ENCODE measurements at places on chromosomes 4 and X.

GRCh38 chr4:83560523-83560922 lies 24.6 kb downstream of the GPAT3 start:
- no peak for DNase-seq

DNA sequence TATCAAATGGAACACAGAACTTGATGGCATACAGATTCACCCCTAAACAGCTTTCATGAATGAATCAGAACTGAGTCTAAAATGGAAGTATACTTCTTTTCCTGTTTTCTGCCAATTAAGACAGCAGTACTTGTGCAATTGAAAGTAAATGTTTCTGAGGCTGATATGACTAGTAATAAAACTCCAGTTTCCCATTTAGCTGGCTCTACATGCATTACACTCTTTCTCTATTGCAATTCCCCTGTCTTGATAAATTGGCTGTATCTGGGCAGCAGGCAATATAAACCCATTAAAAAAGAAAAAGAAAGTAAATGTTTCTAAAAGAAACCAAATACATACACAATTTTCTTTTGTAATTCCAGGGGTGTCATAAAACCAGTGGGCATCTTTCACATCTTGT lies 4.6 kb downstream of the NOA1 start:
- no peak for DNase-seq

- no peak for DNase-seq
Measured at GRCh38 chr4:184056877-184057276, 151.8 kb downstream of the STOX2 start.

- DNase-seq = no peak
Measured at GRCh38 chr4:2925496-2925895, 37.7 kb downstream of the NOP14 start.

- no peak for DNase-seq
Measured at GRCh38 chr4:163638909-163639308, 144.4 kb downstream of the TMA16 start.

DNA sequence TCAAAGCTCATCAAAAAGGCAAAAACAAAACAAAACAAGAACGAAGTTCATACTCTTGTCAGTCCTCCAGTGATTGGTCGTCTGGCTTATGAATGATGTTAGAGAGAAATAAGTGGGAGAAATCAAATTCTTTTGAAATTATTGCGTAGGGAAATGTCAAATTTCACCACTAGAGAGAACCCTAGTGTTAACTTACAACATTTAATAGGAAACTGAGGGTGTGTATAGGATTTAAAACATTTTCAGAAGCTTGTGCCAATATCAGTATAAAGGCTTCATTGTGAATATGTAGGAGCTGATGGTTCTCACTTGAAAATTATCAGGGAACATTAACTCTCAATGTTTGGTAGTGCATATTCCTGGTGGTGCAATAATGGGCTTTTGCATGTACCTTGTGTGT lies 17.4 kb downstream of the ADH6 start:
- DNase-seq = no peak

DNA sequence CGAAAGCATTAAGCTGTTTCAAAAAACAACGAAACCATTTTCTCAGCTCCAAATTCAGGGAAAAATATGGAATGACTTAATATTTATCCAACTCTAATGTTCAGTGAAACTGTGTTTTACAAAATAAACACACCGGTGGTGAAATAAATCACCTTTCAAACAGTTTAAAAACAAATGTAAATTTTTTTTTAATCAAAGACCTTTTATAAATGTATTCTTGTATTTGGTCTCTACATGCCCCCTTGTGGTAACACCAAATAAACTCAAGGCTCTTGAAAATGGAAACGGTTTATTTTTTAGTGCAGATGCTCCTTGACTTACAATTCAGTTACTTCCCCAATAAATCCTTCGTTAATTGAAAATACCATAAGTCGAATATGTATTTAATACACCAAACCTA lies 45.8 kb upstream of the ITM2A start:
- no peak for DNase-seq

GRCh38 chrX:148804579-148805355 lies 304.4 kb downstream of the AFF2 start:
- no peak for DNase-seq

- no peak for DNase-seq
Measured at GRCh38 chrX:48474127-48474526, 1.9 kb upstream of the FTSJ1 start.

DNA sequence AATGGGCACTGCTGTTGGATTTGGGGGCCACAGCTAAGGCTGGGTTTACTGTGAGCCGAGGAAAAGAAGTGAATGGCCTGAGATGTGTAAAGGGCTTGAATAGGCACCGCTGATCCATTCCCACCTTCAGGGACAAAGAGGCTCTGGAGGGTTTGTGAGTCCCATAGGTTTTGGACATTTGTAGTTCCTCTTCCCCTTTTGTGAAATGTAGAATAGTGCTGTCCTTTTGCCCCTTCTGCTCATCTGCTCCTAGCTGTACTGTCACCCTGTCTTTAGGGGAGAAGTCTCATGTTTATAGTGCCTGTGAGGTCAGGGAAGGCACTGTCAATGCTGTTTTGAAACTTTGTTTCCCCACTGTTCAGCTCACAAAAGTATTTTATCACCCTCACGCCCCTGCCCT lies 26.4 kb upstream of the CLCN4 start:
- DNase-seq = no peak

- DNase-seq = no peak
Measured at GRCh38 chrX:116607776-116608175, 145.0 kb upstream of the CT83 start.

GRCh38 chrX:69299951-69300714 lies 134.9 kb upstream of the PJA1 start:
- DNase-seq = no peak

- no peak for DNase-seq
Measured at GRCh38 chr4:100842856-100843255, 325.0 kb upstream of the EMCN start.

GRCh38 chr4:175745329-175745728 lies 66.7 kb downstream of the GPM6A start:
- no peak for DNase-seq

DNA sequence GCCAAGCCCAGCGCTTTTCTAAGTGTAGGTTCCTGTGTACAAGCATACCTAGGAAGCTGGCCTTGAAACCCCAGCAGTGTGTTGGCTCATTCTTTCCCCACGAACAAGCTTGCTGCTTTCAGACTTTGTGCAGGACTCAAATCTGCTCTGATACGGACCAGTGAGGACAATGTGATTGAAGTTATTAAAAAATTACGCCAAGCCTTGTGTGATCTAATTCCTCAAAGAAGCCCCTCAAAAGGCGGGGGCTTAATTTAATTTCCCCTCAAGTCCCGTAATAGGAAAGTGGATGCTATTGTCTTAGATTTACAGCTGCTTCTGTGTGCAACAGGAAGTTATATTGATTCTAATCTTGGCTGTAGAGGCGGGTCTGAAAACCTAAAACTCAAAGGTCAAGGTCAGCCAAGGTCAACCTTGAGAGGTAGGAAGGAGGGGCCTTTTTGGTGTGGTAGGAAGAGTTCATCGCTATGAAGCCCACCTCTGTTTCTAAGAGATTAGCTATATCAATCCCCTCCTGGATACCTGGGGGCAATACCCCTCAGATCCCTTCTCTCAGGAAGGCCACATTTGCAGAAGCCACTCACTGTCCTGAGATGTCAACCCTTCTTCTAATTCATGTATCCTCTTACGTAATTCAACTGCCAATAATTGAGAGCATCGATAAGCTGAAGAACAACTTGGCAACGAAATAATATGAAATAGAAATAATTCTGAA lies 45.1 kb downstream of the TBC1D9 start:
- no peak for DNase-seq

DNA sequence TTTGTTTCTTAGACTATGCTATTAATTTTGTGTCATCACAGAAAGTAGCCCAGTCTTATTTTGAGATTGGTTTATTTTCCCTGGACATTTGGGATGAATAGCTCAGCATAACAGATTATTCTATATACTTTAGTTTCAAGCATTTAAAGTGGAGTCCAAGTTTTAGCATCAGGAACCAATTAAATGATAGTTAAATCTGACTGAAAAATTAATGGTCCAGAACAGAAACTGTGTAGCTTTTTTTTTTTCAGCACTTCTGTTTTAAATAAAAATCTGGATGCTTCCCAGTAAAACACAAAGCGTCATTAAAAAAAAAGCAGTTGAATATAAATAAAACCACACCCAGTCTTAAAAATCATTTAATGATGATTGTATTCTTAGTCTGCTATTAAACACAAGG lies 59.4 kb upstream of the PITX2 start:
- DNase-seq = no peak

GRCh38 chr4:172947594-172947993 lies 221.0 kb upstream of the GALNT7 start:
- no peak for DNase-seq

- DNase-seq = no peak
Measured at GRCh38 chrX:109936114-109936513, 66.8 kb upstream of the TMEM164 start.

DNA sequence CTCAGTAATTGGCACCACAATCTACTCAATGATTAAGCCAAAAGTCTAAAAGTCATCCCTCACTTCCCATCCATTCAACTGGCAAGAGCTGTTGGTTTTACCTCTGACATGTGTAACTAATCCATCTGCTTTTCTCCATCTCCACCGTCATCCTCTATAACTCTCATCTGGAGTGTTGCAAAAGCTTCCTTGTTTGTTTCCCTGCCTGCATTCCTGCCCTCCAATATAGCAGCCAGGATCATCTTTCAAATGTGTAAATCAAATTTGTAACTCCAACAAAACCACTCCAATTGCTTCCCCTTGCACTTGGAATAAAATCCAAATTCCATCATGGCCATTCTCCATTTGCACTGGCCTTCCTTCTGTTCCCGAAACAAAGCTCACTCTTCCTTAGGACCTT lies 4.3 kb upstream of the PLAC8 start:
- no peak for DNase-seq

GRCh38 chrX:9708086-9708485 lies 57.6 kb downstream of the GPR143 start:
- no peak for DNase-seq

DNA sequence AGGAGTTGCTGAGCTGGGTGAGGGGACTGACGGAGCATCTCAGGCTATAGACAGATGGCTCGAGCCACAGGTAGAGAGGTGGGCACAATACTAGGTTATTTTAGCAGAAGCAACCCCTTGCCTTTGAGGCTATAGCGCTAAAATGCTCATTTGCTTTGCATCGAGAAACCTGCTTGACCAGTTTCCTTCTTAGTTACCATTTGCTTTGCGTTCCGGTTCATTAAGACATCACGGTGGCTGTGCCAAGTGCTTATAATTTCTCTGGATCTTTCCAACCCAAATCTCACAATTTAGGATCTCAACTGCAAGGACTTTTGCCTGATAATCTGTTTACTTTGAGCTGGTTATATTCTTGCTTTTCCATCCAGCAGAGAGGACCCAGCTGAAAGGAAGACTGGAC lies 40.8 kb downstream of the DLG3 start:
- no peak for DNase-seq

- no peak for DNase-seq
Measured at GRCh38 chr4:83561381-83561780, 25.5 kb downstream of the GPAT3 start.

GRCh38 chr4:152708796-152709195 lies 29.0 kb upstream of the TMEM154 start:
- no peak for DNase-seq

DNA sequence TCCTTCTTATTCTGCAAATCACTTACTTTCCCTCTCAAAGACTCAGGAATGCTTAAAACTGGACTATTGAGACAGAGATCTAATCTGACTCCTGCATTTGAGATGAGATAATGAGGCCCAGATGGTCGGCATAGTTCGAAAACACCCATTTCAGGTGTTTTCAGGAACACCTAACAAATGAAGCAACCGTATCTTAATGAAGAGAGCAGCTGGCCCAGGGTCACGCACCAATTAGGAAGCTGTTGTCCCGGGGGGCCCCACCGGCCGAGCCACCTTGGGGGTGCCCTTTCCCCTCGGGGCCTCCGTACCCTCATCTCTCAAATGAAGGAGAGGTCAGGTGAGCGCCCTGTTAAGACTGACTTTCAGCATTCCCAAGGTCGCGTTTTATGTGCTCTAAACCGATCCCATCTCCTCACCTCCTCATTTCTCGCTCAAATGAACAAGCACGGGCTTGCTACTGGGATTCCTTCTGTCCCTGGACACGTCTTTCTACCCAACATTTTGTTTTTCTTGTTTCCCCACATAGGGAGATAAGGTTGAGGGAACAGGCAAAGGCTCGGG lies 824 bp downstream of the LRPAP1 start:
- no peak for DNase-seq

- no peak for DNase-seq
Measured at GRCh38 chr4:153790500-153790865, 1.6 kb upstream of the SFRP2 start.

GRCh38 chrX:69152417-69152841 lies 12.8 kb downstream of the PJA1 start:
- no peak for DNase-seq

- DNase-seq = no peak
Measured at GRCh38 chrX:3690140-3690539, 23.3 kb downstream of the PRKX start.

GRCh38 chr4:114964026-114964425 lies 149.4 kb downstream of the NDST4 start:
- no peak for DNase-seq

DNA sequence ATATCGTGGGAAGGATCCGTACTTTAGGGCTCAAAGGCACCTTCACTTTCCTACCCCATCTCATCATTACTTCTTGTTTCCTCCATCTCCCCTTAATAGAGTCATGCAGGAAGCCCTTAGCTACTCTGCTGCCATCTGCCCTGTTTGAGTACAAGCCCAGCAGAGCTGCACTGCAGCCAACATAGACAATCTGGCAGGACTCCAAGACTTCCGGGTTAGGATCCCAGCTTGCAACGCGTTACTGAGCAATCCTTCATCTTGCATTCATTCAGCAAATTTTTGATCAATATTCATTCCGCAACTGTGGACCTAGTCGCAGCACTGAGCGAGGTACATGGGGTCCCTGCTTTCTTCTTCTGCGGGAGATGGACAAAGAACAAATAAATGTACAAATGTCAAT lies 344.9 kb downstream of the BCOR start:
- no peak for DNase-seq

DNA sequence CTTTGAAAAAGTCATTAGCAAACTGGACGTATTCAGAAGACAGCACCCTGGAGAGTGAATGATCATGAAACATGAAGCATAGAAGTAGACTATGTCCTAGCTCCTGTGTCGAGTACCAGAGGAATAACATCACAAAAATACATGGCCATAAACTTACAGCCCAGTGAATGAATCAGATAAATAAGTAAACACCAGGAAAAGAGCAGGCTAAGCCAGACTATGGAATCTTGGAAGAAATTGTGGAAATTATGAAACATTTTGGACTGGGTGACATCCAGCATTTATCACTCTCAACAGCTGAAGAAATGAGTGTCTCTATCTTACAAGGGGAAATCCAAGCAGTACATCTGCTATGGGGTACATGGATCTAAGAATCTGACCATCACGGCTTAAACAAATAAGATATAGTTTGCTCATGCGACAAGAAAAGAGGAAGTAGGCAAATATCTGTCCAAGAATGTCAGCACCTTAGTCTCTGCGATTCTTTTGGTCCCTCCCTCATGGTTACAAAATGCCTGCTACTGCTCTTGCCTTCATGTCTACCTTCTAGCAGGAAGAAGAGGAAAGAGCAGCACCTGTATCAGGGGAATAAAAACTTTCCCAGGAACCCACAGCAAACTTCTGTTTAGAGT lies 481.5 kb downstream of the BCOR start:
- DNase-seq = no peak

- DNase-seq = no peak
Measured at GRCh38 chr4:75630937-75631329, 605 bp upstream of the CDKL2 start.
